ENCODE measurements at places on chromosomes 5 and 9. TPM values are rescaled to one million over a fixed set of nuclear protein-coding genes. Genes with fewer than 3 reads are reported as not detected.
A peak's percentile ranks its signal among the peaks of the same experiment; 100 is the strongest.

DNA sequence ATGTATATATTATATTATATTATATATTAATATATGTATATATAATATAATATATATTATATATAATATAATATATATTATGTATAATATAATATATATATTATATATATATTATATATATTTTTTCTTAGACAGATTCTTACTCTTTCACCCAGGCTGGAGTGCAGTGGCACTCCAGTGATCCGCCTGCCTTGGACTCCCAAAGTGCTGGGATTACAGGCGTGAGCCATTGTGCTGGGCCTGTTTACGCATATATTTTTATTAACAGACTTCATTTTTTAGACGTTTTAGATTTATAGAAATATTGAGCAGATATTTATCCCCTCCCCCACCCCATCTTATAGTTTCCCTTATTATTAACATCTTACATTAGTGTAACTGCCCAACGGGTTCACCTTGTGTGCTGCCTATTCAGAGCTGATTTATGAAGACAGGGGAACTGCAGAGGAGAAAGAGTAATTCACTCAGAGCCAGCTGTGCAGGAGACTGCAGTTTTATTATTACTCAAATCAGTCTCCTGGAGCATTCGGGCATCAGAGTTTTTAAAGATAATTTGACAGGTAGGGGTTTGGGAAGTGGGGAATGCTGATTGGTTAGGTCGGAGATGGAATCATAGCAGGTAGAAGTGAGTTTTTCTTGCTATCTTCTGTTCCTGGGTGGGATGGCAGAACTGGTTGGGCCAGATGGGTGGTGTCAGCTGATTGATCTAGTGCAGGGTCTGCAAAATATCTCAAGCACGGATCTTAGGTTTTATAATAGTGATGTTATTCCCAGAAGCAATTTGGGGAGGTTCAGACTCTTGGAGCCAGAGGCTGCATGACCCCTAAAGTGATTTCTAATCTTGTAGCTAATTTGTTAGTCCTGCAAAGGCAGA lies 93.4 kb downstream of the UNC13B start:
- no peak for DNase-seq

GRCh38 chr9:77951369-77951768 lies 80.2 kb downstream of the GNAQ start:
- DNase-seq: no peak

DNA sequence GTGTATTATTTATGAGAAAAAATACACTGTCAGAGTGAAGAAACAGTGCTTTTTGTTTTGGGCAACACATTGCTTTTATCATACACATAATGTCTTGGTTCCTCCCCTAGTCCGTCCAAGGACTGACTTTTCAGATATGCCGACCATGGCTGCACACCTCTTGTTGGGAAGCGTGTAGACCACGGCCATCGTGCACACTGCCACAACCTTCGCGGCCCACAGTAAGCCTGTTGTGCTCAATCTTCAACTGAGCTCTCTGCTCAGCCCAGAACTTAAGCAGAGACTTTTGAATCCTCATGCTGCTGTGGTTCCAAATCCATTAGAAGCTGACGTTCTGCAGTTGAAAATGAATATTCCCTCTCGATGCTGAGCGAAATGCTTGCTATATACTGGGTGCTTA lies 157.6 kb upstream of the IRX2 start:
- no peak for DNase-seq

- DNase-seq: no peak
Observed at GRCh38 chr5:151134228-151134627, 23.4 kb downstream of the ANXA6 start.

GRCh38 chr9:32423371-32423770 lies 38.9 kb downstream of the ACO1 start:
- DNase-seq: no peak

Gene ELAVL2
- total RNA-seq: not detected

DNA sequence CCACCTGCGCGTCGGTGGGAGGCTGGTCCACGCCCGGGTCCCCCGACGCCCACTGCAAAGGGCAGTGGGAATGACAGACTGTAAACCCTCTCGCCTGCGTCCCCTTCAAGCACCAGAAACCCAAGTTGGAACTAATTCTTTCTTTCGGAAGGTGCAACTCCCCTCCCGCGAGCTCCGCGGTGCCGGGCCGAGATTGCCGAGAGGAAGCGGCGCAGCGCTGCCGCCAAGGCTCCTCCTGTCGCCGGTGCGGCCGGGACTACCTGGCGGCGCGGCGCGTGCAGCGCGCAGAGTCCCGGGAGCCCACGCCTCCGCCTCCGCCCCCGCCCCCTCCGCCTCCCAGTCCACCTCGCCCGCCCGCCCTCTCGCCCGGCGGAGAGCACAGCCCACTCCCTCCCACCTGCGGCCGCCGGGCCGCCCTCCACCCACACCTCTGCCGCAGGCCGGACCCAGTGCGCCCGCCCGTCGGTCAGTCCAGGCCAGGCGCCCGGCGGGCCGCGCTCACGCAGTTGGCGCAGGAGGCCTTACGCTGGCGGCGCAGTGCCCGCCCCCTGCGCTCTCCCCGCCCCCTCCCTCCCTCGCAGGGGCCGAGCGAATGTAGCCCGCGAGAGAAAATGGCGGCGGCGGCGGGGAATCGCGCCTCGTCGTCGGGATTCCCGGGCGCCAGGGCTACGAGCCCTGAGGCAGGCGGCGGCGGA lies at the start of gene MAP3K1:
Gene MAP3K1, plus strand, starts transcription at position 587 of the 695 bp plus-strand sequence. Its CDS starts 25 bp downstream, at position 612.
- peak; percentile 83 for DNase-seq

Gene KCNIP1
- total RNA-seq: under 0.01 TPM

Gene SLC34A3
- total RNA-seq: not detected

DNA sequence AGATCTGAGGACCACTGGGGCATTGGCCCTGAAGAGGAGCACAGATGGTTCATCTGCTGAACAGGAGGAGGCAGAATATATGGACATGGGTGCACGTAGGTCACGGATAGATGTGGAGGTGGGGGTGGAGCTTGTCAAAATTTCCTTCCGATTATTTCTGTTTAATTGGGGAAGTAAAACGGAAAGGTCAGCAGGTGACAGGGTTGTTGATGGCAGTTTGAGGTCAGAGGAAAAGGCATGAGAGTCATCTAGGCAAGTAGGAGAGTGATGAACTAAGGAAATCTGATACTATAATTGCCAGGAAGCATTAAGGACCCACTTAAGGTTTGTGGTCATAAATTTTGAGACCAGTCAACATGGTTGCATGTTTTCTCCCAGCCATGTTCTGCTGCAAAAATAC lies 8.4 kb upstream of the FAM81B start:
- no peak for DNase-seq

Gene ARL10
- 17.8 TPM for total RNA-seq

DNA sequence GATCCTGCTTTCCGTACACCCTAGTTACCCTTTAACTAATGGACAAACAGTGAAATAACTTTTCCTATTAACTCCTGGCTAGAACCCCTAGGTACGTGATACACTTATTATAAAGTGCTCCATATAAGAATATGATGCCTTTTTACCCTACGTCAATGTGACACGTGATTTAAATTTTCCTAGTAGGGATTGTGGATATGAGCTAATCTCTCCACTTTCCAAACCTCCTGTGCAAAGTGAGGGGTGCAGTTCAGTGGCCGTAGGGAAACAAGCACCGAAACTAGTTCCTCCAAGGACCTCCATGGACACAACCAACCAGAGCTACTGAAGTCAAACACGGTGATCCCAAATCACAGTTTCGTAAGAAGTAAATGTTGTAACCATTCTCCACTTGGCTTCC lies 19.3 kb downstream of the NFIB start:
- DNase-seq: no peak

DNA sequence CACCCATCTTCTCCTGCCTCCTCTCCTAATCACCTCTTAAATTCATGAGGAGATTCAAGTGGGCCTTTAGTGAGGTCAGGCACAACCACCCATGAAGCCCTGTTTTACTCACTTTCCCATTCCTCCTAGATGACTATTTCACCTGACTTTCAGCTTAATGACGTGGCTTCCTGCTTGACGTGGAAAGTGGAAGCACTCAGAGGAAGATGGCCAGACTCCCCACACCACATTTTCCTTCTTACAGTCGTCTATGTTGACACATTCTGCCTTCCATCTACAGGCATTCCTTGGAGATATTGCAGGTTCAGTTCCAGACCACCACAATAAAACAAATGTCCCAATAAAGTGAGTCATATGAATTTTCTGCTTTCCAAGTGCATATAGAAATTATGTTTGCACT lies 146.4 kb upstream of the TAS2R1 start:
- DNase-seq: no peak

DNA sequence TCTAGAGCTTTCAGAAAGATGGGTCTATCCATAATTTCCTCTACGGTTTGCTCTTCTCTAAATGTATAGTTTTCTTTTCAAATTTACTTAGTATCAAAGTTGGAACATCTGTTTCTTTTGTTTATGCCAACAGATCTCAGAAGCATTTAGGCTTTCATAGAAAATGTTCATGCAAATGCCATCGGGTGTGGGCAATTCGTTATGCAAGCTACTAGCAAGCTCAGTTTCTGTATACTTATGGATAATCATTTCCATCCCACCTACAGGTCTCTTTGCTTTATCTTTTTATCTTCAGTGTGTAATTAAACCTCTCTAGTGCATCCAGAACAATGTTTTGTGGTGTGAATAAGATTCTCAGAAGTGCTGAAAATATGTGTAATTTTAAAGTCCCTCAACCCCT lies 59.9 kb downstream of the NUDT12 start:
- DNase-seq: no peak

DNA sequence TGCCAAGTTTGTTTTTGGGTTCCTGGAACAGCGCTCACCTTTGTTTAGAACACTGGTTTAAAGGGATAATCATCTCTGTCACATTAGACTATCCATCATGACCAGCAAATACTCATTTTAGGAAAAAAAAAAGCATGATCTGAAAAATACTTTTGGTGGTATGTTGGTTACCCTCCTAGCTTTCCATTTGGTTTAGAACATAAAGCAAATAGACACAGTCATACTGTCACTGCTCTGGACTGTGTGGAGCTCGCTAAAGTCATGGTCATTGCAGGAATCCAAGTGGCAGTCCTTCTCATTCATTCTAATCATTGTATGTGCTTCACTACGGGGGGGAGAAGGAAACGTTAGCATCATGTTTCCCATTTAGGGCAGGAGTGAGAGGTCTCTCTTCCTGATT lies 83.5 kb downstream of the PIK3R1 start:
- no peak for DNase-seq

DNA sequence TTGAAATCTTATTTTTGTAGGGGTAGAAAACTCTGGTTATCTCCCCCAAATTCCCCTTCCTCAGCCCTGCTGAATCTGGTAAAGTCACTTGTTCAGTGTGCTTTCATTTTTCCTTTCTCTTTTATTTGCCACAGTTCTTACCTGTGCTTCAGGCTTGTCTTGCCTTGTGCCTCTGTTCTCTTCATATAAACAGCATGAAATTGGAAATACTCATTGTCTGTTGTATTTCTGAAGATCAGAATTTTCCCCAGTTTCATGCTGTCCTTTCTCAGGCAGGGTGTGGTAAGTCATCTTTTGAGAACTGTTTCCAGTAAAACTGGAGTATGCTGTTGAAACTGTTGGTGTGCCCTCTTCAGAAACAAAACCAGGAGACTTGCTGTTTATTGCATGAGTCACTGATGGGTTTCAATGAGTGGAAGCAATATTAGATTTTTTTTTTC lies 7.0 kb downstream of the PAM start:
- DNase-seq: no peak

Gene TSSK1B
- total RNA-seq: not detected

GRCh38 chr5:1026700-1027621 lies 18.4 kb downstream of the NKD2 start:
- no peak for DNase-seq

DNA sequence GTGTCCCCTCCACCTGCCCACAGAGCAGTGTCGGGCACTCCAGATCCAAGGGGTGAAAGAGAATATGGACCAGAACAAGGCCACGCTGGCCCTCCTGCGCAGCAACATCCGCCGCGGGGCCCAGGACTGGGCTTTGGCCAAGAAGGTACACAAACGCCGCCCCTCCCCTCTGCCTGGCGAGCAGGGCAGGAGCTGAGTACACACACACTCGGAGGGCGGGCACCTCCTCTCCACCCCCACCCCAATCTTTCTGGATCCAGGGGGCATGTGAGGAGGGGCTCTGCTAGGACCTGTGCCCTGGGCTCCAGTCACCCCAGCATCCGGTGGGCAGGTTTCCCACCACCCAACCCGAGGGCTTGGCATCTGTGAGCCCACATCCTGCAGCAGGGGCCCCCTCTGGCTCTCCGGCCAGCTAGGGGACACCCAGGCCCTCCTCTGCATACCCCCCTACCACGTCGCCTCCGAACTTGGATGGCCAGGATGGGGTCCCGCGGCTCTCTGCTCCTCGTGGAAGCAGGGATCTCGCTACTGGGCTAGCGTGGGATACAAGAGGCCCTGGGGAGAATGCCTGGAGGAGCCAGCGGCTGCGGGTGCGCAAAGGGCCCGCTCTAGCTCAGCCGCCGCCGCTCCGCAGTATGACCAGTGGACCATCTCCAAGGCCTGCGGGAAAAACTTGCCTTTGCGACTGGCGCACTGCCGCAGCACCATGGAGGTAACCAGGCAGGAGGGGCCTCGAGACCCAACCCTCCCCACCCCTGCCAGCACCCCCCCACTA lies 3.1 kb downstream of the CCDC183 start:
- no peak for DNase-seq

DNA sequence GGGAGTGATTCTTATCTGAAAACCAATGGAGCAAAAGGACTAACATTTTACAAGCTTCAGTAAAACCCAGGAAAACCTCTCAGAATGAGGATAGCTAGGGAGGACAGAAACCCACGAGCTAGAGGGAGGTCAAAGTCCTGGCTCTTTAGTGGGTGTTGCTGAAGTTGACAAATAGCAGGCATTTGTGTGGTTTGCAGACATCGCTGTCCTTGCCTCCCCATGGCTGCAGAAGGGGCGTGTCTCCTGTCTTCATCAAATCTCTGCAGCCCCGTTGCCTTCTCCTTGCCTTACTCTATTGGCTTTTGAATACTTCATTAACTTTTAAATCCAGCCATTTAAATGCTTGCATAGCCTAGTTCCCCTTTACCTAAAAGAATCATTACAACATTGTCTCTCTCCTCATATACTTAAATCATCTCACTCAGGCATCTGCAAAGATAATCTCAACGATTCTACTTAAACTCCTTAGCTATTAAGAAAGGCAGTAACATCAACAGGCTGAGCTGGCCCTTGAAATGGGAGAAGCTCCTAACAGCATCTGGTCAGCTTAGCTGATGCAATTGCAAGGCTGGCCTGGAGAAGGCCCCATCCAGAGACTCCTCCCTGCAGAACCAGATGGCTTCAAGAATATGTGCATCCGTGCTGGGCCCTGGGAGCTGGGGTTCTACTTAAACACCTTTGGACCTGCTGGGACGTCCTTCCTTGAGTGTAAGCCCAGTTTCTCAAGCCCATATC lies 152.8 kb upstream of the TAS2R1 start:
- DNase-seq: no peak

DNA sequence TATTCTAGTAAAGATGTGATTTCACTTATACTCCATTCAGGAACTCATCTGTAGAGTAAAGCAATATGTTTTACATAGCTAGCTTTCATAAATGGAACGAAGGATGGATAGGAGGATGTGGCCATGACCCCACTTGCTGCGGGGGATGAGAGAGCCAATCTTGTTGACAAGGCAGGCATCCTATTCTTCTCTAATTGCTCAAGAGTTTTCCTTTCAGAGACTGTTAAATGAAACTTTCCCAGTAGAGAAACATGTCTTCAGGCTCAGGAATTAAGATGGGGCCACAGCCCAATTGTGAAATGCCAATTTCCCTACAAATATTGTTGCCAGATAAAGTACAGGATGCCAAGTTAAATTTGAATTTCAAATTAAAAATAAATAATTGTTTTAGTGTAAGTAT lies 196.2 kb upstream of the TUT7 start:
- DNase-seq: no peak

Gene RASEF
- under 0.01 TPM for total RNA-seq

Gene PCDHAC1
- total RNA-seq: under 0.01 TPM

Measured in hematopoietic multipotent progenitor cell (in vitro differentiated cells).